GF-D8 (cell line): ENCODE measurements at places on chromosomes 3 and 15.

- DNase-seq = no peak
Measured at GRCh38 chr15:38528294-38528693, 36.3 kb downstream of the RASGRP1 start.

- DNase-seq = no peak
Measured at GRCh38 chr15:90708516-90708915, 8.6 kb upstream of the BLM start.

- DNase-seq = no peak
Measured at GRCh38 chr3:64382153-64382552, 156.9 kb upstream of the PRICKLE2 start.

GRCh38 chr3:149717391-149718056 is 34.8 kb downstream of the COMMD2 start:
- DNase-seq = no peak

DNA sequence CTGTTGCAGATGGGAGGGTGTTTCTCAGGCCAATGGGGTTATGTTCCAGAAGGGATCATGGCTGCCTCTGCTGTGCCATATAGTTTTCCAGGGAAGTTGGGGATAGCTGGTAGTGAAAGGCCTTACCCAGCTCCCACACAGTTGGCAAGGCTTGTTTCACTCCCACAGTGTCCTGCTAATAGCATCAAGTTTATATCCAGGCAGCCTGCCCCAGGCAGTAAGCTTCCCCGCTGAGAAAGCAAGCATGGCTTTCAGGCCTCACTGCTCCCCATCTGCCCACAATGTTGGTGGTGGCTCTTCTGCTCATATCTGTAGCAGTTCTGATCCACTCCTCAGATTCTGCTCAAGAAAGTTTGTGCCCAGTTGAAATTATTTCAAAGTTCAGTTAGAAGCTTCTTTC is 50.9 kb upstream of the DCBLD2 start:
- DNase-seq = no peak

DNA sequence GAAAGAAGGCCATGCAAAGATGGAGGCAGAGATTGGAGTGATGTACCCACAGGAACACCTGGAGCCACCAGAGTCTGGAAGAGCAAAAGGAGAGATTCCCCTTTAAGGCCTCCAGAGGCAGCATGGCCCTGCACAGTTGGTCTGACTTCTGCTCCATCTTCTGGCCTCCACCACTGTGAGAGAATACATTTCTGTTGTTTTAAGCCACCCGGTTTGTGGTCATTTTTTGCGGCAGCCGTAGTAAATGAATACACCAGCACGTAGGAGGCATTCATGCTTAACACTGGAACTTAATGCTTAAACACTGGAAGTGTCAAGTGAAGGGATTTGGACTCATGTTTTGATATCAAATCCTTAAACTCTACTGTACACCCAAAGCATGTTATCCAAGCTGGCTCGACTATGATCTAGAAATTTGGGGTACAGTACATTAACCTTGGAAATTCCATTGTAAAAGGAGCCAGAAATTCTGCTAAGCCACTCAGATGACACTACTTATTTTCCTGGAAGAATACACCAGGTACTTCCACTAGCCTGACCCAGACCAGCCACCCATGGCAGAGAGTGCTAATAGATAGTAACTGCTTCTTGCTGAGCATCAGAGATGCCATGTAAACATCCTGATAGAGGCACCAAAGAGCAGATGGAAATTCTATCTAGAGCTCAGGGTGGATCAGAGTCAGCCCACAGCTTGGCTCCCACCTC is 190.9 kb downstream of the ADAMTS9 start:
- DNase-seq = no peak

DNA sequence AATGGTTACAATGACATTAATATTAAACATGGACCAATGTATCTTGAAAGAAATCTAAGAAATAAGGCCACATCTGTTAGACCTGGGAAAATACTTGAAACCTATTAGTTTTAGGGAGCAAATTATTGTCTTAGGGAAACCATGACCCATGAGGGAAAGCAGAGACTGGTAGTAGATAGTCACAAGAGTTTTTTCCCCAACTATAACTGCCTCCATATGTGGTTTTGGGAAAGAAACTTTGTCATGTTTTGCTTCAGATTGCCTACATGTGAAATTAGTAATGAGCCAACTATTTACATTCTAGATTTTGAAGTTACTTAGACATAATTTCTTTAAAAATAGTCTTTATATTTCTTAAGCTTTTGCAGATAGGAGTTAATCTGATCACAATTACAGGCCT is 474.9 kb downstream of the ROBO2 start:
- DNase-seq = no peak
